Fibroblast of lung (primary cell): ENCODE measurements at places on chromosomes 11 and 22. TPM values are rescaled to one million over a fixed set of nuclear protein-coding genes. Genes with fewer than 3 reads are reported as not detected.

GRCh38 chr11:104738918-104739317 is 159.3 kb downstream of the CASP12 start:
- no peaks in the 10 kb centered on the region for H3K27me3 ChIP-seq
- no peaks in the 10 kb centered on the region for H3K4me1 ChIP-seq
- H3K36me3 ChIP-seq: no peaks in the 10 kb centered on the region
- no peak overlapping the region for H3K27ac ChIP-seq
- H3K4me3 ChIP-seq: no peak overlapping the region

DNA sequence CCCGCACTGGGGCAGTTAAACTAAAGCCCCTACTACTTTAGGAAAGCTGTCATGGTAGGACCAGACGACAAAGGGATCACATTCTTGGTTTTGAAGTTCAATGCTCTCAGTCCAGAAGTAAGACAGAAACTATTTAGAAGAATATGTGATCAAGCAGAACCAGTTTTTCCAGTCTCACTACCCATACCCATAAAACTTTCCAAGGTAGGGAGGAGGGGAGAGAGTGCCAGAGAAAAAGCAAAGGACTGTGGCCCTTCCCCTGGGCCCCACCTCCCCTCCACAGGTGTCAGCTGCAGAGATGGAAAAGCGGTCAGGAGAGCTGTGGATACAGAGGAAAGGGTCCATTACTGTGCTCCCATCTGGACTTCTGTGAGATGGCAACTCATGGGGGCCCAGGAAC is 587.1 kb downstream of the SOX6 start:
- no peak overlapping the region for H3K27ac ChIP-seq
- H3K4me1 ChIP-seq: no peaks in the 10 kb centered on the region
- no peak overlapping the region for H3K4me3 ChIP-seq
- H3K27me3 ChIP-seq: no peaks in the 10 kb centered on the region

- H3K27ac ChIP-seq: no peak overlapping the region
- no peaks in the 10 kb centered on the region for H3K27me3 ChIP-seq
- H3K4me3 ChIP-seq: no peak overlapping the region
- H3K36me3 ChIP-seq: no peaks in the 10 kb centered on the region
- no peaks in the 10 kb centered on the region for H3K4me1 ChIP-seq
Measured at GRCh38 chr22:29762263-29762662, 4.5 kb downstream of the ZMAT5 start.

- no peaks in the 10 kb centered on the region for H3K27me3 ChIP-seq
- DNase-seq: no peak
- no peak overlapping the region for H3K27ac ChIP-seq
- H3K36me3 ChIP-seq: no peaks in the 10 kb centered on the region
- H3K4me1 ChIP-seq: peaks cover 2% of the 10 kb centered on the region
Measured at GRCh38 chr11:95153857-95154246, 64.2 kb downstream of the ENDOD1 start.

The DDIAS gene
- 0.26 and 2.3 TPM in 2 replicates for total RNA-seq

The ANO9 gene
- total RNA-seq: not detected in 2 replicates

The DBX1 gene
- not detected in 2 replicates for total RNA-seq
